ENCODE measurements at places on chromosomes 11 and 22.
A peak's percentile ranks its signal among the peaks of the same experiment; 100 is the strongest.

GRCh38 chr22:48404801-48405447 lies 1422.7 kb downstream of the BRD1 start:
- DNase-seq: no peak

GRCh38 chr11:95066716-95067038 lies at the start of gene SRSF8:
Gene SRSF8 (plus strand): TSS chr11:95066919. CDS start chr11:95067227, 308 bp downstream.
- DNase-seq: no peak

DNA sequence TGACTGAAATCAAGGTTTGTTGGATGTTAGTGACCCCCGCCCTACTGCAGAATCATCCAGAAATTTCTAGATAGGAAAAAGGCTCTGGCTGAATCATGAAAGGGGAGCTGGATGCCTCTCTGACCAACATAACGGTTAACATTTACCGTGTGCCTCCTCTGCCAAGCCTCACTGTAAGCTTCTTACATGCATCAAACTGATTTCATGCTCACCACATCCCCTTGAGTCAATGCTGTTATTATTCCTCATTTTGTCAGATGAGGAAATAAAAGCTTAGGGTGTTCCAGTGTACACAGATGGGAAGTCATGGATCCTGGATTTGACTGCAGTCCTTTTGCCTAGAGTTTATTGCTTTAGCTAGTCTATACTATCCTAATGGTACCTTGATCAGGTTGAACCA lies 5.9 kb upstream of the HMOX1 start:
- DNase-seq: no peak

DNA sequence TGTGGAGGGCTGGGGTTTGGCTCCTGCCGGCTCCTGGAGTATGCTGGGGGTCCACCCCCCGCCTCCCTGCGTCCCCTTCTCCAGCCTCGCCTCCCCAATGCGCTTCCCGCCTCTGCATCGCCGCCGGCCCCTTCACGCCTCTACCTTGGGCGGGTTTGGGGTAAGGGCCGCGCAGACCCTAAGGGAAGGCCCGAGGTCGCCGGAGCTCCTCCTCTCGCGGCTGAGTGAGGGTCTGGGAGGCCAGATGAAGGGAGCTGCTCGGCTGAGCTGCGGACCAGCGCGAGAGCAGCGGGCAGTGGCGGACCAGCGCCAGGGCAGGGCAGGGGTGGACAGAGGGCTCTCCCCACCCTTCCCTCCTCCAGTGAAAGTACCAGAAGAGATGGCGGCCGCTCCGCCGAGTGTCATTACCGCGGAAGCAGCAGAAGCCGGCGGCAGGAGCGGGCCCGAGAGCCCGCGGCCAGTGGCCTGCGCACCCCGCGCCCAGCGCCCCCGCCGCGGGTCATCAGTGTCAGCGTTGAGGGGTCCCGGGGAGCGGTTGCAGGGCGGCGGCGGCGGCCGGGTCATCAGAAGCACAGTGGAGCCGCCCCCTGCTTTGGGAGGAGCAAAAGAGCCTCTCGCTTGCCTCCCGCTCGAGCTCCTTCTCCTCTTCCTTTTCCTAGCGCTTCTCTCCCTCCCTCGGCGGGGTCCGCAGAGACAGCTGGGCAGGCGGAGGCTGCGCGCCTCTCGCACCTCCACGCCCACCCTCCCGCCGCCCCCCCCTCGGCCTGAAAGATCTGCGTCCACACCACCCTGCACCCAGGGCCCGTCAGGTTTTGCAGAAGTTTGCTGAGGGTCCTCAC lies 255.6 kb upstream of the CADM1 start:
- DNase-seq: no peak

DNA sequence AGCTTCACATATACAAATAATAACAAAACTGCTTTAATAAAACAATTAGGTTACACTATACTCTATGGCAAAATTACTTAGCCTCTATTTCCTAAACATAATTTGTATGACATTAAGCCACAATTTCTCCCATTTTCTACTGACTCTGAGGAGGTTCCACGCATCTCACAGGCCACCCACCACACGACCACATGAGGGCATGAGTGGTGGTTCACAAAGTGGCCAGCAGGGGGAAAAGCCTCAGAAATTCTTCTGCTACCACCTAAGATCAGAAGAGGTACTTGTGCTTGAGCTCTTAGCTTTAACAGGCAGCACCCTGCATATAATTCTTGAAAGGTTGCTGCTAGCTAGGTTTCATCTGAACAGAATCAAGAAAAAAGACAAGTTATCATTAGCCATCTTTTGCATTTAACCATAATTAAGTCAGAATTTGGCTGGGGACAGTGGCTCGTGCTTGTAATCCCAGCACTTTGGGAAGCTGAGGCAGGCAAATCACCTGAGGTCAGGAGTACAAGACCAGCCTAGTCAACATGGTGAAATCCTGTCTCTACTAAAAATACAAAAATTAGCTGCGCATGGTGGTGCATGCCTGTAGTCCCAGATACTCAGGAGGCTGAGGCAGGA lies 7.7 kb downstream of the LPXN start:
- DNase-seq: peak; percentile 22

GRCh38 chr11:61976420-61976800 lies 9.0 kb upstream of the FTH1 start:
- DNase-seq: no peak

DNA sequence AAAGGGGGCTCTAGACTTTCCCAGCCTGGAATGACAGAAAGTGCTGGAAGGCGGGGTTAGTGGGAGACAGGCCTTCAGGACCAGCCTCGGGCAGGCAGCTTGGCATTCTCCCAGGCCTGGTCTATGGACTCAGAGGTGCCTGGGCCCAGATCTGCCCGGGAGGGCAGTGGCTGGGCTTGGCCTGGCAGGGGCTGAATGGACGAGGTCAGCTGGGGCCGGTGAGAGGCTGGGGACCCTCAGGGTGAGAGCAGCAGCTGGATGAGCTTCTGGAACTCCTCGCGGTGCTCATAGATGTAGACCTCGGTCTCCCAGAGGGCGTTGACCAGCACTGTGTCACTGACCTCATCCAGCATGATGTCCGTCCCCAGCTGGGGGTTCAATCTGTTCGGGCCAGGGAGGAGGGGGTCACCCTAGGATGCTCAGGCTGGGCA lies 1.5 kb upstream of the BAIAP2L2 start:
- DNase-seq: no peak

GRCh38 chr22:49514641-49515040 lies 313.0 kb downstream of the BRD1 start:
- DNase-seq: no peak

DNA sequence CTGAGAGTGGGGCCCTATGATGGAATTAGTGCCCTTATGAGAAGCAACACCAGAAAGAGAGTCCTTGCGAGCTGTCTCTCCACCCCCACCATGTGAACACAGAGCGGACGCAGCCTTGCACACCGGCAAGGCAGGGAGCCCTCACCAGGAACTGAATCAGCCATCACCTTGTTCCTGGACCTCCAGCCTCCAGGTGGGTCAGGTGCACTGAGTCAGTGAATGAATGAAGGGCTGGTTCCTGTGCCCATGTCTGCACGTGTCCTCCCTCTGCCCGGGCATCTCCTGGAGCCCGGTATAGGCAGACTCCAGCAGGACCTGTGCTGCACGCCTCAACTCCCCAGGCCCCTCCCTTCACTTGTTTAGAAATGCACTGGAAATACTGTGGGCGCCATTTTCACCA lies 54.9 kb downstream of the LINC01488 start:
- no peak for DNase-seq

DNA sequence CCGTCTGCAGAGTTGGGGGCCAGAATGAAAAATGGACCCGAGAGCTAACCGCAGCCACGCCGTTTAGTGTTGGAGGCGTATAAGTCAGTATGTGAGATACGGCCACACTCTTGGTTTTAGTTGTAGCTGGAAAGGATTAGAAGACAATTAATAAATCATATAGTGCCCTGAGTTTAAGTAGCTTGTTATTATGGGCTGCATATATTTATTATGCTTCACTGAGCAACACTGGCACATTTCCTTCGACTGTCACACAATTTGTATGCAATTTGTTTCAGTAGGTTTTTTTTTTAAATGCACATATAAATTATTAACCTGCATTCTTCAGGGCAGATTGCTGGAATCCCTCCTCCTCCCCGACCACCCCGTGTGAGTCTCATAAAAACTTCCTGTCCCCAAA lies 56.9 kb downstream of the PKNOX2 start:
- no peak for DNase-seq

GRCh38 chr22:17569971-17570511 lies 6.7 kb downstream of the SLC25A18 start:
- no peak for DNase-seq

DNA sequence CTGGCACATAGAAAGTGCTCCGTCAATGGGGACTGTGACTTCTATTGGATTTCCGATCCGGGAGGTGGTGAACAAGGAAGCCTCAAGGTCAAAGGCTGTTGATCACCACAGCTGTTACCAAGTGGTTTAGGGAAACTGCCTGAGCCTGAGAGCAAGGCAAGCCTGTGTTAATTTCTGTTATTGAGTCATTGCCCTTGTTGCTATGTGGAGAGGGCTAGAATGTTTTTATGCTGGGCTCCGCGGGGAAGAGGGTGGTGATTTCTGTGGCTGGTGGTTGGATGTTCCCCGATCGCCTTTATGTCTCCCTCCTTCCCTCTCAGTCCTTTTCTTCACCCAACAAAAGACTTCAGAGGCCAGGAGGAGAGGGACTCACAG lies 108.5 kb upstream of the ALX4 start:
- no peak for DNase-seq

GRCh38 chr22:19700790-19701419 lies 13.4 kb upstream of the SEPTIN5 start:
- no peak for DNase-seq

- DNase-seq: no peak
Measured at GRCh38 chr11:67435727-67436458, 1.6 kb downstream of the PTPRCAP start.

DNA sequence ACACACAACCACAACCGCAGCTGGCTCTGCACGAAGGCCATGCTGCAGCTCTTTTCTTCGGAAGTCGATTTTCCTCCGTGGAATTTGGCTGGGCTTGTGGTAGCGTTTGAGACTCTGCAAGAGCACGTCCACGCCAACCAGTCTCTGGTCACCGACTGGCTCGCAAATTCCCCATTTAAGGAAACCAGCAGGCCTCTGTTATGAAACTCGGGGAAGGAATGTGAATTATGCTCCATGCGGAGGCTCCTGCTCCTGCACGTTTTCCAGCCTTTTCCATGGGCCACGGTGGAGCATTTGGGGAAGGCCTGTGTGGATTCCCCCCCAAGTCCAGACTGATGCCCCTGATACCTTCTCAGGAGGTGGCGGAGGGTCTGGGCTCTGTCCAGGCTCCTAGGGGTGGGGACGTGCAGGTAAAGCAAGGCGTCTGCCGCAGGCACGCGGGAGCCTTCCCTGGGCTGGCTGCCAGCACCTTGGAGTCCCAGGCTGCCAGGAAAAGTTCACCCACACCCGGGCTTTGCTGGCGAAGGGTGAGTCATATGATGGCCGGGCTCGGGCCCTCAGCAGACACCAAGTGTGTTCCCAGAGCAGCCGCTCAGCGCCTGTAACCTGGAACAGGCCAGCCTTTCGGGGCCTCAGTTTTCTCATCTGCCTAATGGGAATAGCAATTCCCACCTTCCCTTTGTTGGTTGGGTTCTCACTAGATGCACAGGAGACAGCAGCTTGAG lies 41.9 kb downstream of the LRP5 start:
- DNase-seq: no peak

GRCh38 chr11:32030875-32031503 lies 59.9 kb upstream of the RCN1 start:
- no peak for DNase-seq

DNA sequence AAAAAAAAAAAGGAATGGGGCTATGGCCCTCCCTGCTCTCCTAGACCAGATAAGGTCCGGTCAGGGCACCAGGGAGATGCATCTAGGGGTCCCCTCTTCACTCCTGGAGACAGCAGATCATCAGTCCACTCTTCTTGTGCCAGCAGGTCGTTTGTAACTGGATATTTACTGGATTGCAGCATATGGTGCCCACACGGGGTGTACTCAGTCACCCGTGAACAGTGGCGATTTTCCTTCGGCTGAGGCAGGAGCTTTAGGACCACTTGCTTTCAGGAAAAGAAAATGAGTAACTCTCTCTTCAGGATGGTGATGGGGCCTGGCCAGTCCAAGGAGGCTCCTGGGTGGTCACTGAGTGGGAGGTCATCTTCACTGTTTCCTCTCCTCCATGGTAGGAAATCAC lies 38.3 kb upstream of the RAB1B start:
- no peak for DNase-seq

DNA sequence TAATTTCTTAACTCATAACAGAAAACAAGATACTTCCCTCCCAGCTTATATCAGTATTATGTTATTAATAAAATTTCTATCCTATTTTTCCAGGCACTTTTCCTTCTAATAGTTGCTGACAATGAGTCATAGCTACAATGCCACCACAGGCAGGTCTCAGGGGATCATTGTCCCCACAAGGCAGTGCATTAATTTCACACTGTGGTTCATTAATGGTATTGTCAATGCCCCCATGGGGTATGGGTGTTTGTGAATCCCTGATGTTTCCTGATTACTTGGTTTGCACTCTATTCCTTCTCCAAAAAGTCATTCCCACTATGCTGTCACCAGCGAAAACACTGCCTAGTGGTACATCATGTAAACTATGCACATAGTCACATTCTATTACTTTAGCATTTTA lies 345.5 kb upstream of the CTSC start:
- DNase-seq: no peak

DNA sequence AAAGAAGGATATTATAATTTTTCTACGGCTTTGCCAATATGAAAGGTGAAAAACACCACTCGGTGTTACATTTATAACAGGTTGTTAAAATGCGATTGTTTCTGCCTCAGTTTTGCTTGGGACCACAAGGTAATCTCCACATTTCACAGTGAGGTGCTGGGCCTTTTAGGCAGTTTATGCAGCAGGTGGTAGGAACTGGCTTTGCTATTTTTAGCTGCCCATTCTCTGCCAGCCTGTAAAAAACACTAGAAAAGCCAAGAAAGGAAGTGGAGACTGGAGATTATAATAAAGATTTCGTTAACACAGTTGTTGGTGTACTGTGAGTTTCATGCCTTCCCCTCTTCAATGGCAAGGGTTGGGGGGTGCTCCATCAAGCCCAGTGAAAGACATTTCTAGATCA lies 8.0 kb upstream of the MRPL16 start:
- DNase-seq: no peak

GRCh38 chr11:86726118-86726753 lies 53.8 kb upstream of the ME3 start:
- DNase-seq: no peak

DNA sequence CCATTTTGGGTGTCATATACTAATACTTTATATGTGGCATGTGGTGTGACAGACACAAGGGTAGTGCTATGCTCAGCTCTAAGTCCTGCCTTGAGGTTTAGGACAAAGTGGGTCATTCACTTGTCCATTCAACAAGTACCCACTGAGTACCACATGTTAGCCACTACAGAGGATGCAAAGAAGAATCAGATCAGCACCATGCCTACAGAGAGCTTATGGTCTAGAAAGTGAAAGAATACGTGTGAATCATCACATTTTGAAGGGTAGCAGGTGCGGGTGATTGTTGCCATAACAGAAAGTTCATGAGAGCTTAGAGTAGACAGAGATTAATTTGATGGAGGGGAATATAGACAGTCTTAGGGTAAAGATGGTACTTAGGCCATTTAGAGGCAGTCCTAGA lies 18.3 kb downstream of the CLMP start:
- no peak for DNase-seq
